ENCODE measurements at places on chromosomes 16 and 17.

- DNase-seq: peak; percentile 36
Measured at GRCh38 chr17:78798695-78799559, 16.9 kb upstream of the CYTH1 start.

DNA sequence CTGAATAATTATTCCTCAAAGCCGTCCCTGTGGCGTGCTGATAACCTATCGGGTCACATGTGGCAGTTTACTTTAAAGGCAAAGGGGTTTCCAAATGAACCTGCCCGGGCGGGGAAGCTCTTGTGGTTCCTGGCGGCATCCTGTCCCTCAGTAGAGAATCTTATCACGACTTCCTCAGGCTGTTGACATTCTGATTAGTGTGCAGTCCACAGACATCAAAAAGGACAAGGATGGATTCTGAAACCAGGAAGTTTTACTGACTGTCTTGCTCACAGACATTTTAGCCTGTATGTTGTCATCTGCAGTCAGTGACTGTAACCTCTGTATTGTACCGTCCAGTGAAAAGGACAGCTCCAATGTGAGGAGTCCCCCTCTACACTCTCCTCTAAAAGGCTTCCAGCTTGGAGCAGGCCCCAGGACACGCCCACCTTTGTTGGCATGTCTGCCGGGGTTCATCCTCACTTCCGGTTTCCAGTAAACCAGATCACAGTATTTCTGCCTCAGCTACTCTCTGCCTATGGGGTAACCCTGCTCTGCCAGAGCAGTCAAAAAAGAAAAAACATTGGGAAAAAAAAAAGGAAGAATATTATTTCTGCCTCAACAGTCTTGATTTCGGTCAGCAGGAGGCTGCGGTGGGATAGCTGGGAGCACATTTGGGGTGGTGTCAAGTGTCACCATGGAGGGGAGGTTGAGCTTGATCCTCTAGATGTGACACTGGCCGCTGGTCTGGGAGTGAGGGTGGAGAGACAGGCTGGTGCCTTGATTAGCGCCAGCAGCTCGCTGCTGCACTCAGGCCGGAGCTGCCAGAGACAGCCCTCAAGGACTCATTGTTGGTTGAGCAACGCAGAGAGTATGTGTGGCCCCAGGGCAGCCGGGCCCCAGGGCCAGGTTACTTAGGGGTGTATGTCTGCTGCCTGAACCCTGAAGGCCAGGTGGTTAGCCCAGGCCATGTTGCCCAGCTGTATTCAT, 89.0 kb upstream of the DNAH17 start:
- peak; percentile 21 for DNase-seq

DNA sequence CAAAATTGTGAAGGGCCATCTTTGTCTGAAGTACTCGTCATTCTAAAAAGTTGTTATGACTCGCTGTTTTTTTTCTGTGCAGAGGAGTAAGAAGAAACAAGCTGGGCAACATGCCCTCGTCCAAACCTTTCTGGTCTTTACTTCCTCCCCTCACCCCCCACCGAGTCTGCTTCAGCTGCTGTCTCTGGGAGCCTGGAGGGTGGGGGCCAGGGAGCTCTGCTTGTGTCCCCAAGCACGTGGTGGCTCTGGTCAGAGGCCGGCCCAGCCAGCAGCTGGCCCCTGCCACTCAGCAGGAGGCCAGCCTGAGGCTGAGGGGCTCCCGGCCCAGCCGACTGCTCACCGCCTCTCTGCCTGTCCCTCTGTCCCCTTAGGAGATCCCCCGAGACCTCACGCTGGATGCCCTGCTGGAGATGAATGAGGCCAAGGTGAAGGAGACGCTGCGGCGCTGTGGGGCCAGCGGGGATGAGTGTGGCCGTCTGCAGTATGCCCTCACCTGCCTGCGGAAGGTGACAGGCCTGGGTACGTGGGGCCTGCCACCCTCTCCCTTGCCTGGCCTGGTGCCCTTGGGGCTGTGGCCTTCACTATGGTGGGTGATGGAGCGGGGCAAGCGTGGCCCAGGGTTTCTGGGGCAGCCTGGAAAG, 53.7 kb upstream of the LGALS9 start:
- peak; percentile 75 for DNase-seq

DNA sequence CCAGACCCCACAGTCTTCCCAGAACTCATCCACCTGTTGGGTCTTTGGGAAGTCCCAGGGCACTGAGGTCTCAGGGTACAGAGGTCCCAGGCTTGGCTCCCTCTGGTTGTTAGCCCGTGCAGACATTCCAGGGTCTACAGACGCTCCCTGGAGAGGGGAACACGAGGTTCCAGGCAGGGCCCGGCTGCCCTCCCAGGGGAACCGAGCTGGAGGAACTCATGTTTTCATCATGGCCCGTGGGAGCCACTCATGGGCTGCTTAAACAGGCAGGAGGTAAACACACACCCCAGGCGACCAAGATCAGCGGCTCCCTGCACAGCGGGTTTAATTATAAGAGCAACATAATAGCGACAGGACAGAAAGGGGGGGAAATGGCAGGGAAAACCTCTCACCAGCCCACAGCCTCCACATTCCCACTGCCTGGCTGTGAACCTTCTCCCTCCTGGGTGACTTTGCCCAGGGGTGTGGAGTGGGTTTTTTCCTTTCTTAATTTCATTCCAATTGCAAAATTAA, 36.5 kb downstream of the TRARG1 start:
- DNase-seq: no peak

DNA sequence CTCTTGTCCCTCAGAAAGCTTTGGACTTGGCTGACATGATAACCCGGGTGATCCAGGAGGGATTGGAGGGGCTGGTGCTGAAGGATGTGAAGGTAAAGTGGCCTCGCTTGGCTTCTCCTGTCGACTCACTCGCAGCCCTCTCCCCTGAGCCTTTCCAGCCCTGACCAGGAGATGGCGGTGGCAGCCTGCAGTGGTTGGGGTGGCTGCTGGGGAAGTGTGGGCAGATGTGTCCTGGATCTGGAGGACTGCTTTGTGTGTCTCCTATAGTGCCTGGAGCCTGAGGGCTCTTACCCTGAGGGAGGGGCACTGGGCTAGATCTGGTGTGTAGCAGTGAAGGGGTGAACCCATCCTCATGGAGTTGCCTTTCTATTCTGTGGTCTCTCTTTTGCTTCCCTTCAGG, 17.9 kb downstream of the LIG3 start:
- DNase-seq: peak; percentile 79

DNA sequence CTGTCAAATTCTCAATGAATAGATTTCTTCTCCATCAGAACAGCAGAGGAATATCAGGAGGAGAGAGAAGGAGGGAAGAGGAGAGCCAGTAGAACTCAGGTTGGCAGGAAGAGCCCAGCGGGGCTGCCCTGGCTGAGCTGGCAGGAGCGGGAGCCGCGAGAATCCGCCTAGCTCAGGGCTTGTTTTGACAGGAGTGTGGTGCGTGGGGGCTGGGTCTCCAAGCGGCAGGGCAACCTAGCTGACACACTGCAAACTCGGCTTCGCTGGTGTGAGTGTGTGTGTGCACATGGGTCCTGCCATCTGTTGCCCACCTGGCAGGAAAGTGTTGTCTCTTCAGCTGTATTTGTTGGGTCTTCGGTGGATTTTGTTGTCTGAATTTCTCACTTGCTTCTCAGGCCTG, 27.9 kb upstream of the BCAR1 start:
- no peak for DNase-seq

GRCh38 chr16:72013888-72014581, 5.5 kb downstream of the DHODH start:
- DNase-seq: peak; percentile 21

GRCh38 chr17:14918540-14918939, 346.6 kb downstream of the PMP22 start:
- peak; percentile 11 for DNase-seq

DNA sequence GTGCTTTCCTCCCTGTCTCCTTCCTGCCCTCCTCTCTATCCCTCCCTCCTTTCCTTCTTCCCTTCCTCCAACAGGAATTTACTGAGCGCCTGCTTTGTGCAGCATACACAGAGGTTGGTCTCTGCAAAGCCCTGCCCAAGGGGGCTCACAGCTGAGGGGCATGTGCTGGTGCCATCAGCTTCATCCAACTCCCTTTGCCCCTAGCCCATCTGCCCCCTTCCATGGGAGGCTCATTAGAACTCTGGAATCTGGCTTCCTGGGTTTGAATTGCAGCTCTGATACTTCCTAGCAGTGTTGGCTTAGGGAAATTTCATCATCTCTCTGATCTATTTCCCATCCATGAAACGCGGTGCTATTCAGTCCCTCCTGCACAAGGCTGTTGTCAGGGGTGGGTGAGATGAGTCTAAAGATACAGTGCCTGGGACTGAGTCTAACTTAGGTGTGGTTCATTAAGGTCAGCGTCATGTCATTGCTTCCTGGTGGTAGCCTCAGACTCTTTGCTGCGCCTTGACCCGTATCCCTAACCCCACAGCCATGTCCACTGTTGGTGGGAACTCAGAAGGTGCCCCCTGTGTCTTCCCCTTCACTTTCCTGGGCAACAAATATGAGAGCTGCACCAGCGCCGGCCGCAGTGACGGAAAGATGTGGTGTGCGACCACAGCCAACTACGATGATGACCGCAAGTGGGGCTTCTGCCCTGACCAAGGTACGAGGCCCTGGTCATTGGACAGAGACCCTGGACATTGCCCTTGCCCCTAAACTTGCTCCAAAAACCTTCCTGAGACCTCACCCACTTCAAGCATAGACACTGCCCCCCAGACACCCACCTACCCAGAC, 10.3 kb downstream of the MMP2 start:
- no peak for DNase-seq

DNA sequence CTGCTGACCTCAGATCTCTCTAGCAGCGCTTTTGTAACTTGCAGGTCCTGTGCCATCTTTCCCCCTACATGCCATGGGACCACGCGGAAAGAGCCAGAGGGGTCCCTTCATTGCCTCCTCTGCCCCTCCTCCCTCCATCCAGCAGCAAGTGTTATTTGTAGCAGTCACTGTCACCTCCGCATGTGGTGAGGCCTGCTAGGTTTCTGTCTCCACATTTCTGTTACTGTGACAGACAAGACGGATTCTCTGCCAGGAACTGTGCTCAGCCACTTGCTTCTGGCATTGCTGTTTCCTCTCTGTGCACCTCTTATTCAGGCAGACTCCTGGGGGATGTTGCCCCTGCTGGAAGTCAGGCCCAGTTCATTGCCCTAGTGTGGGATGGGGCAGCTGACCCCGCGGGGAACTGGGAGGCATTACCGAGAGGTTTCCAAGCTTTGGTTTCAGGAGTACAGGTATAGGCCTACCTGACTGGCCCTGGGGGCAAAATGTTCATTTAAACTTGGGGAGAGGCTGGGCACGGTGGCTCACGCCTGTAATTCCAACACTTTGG, 61.2 kb downstream of the RAB11FIP4 start:
- no peak for DNase-seq

DNA sequence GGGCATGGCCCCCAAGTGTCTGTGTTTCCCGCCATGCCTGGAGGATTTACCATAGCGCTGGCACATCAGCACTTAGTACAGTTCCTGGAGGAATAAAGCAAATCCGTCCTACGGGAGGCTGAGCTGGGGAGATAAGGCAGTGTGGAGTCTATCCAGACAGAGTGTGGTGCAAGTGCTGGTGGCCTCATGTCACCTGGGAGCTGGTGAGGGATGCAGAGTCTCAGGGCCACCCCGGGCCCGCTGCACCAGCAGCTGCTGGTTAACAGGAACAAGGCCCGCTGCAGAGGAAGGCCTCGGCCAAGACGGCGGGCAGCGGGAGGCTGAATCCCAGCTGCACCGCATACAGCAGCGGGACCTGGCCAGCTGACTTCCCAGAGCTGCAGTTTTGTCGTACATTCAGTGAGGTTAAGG, 57.3 kb upstream of the CDC42EP4 start:
- DNase-seq: no peak

DNA sequence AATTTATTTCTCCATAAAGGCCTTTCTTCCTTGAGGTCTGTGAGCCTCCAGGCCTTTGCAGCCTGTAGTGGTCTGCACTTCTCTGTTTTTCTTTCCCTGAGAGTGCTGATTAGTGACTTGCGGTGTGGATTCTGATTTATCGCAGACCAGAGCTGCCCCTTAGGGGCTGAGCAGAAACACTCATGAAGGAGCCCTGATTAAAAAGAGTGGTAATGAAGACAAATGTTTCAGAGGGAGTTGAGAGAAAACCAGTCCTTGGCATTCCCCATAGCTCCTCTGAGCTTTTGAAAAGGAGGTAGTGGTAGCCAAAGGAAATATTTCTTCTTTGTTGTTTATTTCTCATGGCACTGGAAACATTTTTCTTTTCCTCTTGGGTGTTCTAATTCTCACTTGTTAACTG, 268.1 kb upstream of the TBX2 start:
- no peak for DNase-seq

DNA sequence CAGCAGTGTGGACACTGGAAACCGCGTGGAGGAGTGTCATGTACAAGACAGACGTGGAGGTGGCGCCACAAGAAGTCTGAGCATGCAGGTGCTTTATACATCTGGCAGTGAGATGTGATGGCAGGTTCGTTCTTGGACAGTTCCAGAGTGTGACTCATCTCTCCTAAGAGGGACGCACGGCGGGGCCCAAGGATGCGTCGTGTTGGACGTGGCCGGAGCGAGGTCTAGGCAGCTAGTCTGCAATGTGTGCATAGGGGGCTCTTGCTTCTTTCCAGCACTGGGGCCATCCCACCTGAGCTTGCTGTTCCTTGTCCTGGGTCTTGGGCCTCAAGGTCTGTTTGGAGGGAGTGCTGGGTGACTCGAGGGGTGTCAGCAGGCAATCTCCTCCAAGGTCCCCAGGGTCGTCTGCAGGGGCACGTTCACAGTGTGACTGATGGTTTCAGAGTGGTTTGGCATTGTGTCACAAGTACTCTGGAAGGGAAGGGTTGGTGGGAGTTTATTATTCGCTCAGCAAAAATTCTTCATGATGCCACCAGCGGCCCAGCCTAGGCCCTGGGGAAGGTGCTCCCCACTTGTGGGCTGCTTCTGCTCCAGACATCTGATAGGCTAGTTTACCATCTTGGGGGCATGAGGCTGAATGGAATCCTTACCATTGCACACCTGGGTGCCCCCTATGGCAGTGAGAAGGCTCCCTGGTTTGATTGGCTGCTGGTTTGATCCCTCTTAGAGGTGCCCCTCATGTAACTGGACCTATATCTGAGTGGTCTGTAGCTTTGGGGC, 22.1 kb downstream of the SPACA3 start:
- no peak for DNase-seq

- no peak for DNase-seq
Measured at GRCh38 chr17:41307647-41308046, 1.5 kb downstream of the KRTAP16-1 start.

DNA sequence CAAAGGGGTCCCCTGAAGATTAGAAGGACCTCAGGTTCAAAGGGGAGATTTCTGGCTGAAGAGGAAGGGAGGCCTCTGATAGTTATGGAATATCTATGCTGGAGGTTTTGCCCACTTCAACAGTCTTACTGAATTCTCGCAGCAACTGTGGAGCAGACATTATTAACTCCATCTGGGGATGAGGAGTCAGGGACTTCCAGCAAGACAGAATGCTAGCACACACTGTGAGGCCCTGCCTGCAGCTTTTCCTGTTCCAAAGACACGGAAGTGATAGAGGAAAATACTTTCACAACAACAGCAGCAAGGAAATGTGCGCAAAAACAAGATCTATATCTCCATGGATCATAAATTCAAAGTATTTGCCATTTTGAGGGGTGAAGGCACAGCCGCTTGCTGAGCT, 72.8 kb downstream of the RPH3AL start:
- no peak for DNase-seq

DNA sequence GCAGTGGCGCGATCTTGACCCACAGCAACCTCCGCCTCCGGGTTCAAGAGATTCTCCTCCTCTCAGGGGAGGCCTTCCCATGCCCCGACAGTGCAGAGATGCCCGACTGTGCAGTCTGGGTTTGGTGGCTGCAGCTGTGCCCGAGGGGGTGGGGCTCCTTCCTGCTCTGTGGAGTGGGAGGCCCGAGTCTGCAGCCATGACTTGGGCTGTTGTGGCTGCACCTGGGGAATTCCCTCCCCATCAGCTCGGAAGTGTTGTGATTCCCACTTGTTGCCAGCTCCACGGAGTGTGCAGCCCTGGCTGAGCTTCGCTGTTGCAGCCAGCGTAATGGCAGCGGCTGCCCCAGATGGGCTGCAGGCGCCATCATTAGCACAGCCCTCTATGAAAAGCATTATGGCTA, 66.4 kb upstream of the SMIM36 start:
- DNase-seq: no peak
